Stimulated activated CD8-positive, alpha-beta memory T cell treated with anti-CD3 and anti-CD28 coated beads, Interleukin-4, amount 100 ng/mL, for 4 hours (primary cell): ENCODE measurements at places on chromosomes 11 and 22.

DNA sequence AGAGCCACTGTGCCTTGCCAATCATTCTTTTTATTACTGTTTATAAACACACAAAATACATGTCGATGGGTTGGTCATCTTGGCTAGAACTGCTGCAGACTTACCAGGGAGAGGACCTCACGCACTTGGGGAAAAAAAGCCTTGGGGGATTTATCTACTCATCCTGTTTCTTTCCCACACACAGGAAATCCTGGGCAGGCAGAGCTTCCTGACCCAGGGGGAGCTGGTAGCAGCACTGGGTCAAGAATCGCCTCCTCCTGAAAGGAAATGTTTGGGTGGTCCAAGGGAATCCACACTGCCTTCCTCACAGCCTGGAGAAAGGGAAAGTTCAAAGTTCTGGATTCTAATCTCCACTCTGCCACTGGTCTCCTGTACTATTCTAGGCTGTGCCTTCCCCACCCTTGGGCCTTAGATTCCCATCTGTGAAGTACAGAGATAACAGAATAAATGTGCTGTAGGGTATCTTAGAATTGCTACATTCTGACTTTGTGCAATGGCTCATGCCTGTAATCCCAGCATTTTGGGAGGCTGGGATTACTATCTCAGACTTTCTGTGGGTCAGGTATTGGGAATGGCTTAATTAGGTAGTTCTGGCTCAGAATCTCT, 31.2 kb upstream of the SMTN start:
- no peak for DNase-seq

- DNase-seq, result no peak
Measured at GRCh38 chr11:131658952-131659351, 288.5 kb downstream of the NTM start.

- DNase-seq, result no peak
Measured at GRCh38 chr11:68206211-68206610, 6.9 kb downstream of the KMT5B start.

GRCh38 chr11:85886089-85887056, 31.2 kb downstream of the CCDC83 start:
- no peak for DNase-seq

GRCh38 chr11:117663821-117664220, 133.2 kb downstream of the DSCAML1 start:
- DNase-seq, result no peak
